ENCODE measurements at places on chromosomes 4 and X.

DNA sequence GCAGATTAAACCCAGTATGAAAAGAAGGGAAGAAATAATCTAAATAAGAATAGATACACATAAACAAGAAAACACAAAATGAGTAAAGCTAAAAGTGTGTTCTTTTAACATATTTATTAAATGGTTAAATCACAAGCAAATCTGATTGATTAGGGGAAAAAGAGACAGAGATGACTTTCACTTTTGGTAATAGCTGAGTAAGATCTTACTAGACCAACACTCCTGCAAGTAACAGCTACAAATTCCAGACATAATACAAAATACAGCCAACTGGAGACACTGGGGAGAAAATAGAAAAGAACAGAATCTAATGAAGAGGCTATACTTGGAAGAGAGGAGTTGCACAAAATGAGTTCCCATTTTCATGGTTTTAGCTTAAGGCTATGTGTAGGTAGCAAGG, 33.5 kb downstream of the OR13H1 start:
- DNase-seq, result no peak

- peak; percentile 45 for DNase-seq
Observed at GRCh38 chr4:11106759-11107158, 321.9 kb downstream of the HS3ST1 start.

- DNase-seq, result no peak
Observed at GRCh38 chr4:25160714-25161592, 704 bp upstream of the SEPSECS start.

GRCh38 chr4:67571975-67572374, 13.4 kb downstream of the STAP1 start:
- DNase-seq, result no peak

DNA sequence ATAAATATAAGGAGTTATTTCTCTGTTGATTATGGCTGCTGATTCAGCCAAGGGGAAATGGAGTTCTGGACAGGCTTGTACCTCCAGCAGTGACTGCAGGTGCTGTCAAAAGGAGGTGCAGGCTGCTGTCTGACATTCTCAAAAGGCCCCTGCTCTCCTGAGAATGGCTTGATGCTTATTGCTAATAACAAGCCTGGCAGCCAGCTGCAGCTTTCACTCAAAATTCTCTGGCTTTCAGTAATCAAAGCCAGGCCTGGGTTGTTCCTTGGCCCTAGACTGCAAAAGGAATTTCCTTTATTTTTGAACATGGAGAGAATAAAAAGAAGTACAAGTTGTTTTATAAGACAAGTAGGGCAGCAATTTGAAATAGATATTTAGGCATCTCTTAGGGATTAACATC, 575.9 kb downstream of the MID1IP1 start:
- no peak for DNase-seq
